ENCODE measurements at places on chromosomes 3 and 15.

- no peak for DNase-seq
Observed at GRCh38 chr3:33064929-33065328, 32.0 kb downstream of the GLB1 start.

- no peak for DNase-seq
Observed at GRCh38 chr3:37272741-37273140, 98.4 kb upstream of the LRRFIP2 start.

- no peak for DNase-seq
Observed at GRCh38 chr3:178036451-178037144, 499.6 kb upstream of the KCNMB2 start.

DNA sequence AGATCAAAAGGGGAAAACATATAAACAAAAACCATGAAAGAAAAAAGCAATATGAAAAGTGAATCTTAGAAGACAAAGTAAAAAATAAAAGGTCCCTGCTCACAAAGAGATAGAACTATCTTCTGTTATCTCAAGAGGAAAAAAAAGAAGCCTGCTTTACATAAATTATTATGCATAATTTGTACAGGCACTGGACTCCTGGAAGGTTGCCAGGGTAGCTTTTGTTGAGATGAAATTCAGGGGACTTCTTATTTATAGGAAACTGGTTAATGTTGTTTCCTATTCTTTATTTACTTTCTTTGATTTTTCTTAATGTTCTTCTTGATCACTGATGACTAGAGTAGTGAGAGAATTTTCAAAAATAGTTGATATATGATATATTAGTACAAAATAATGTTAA lies 66.9 kb downstream of the PPM1L start:
- DNase-seq, result no peak

GRCh38 chr3:46950177-46950576 lies 26.4 kb downstream of the CCDC12 start:
- no peak for DNase-seq

DNA sequence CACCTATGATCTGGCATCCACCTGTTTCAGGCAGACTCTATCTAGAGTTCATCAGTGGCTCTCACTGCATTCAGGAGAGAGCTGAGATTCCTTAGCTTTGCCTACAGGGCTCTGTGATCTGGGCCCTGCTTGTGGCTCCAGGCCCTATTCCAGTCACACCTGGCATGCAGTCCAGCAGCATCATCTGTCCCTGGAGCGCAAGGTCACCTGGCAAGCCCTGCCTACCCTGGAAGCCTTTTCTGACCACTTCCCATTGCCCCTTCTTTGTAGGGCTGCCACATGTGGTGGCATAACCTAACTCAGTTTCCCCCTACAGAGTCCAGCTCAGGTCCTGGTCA lies 115.1 kb upstream of the PLXNA1 start:
- DNase-seq, result no peak

GRCh38 chr3:55487381-55488241 lies 505 bp upstream of the WNT5A start:
- DNase-seq, result peak; percentile 43

DNA sequence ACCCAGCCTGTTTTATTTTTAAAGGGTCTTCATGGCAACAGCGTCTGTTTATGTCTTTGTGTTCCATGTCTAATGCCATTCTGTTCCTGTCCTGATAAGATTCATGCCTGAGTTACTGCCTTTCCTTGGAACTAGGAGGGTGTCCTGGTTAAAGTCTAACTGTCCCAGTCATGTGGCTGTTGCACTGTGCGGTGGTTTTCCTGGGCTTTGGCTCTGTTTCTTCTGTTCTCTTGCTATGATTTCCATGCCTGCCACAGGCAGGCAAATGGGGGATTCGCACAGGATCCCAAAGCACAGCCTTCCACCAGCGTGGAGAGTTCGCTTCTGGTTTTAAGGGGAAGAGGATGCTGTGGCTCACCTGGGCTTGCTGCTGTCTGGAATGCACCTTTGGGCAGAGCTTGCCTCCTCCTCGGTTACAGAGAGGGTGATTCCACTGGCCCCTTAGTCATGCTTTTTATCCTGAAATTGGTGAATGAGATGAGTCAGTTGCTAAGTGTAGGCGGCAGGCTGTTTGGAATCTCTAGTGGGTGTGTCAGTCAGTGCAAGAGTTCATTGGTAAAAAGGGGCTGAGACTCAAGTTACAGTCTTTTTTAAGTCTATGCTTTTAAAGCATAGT lies 86.8 kb downstream of the CCK start:
- DNase-seq, result no peak

- peak; percentile 34 for DNase-seq
Observed at GRCh38 chr3:113035387-113035982, 44.7 kb downstream of the GTPBP8 start.

DNA sequence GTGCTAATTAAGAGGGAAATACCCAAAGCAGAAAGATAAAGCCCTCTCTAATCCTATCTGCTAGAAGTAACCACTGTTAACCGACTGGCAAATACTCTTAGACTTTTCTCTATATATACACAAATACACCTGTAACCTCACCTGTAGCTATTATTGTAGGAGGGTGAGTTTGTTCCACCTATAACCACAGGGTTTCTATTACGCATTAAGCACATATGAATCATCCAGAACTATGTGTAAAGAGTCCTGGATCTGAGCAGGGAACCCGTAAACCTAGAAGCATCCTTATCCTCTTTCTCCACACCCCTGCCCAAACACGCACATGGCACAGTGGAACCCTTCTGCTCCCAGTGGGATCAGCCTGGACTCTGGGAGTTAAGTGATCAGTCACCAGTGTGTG lies 172.8 kb upstream of the C2CD4B start:
- DNase-seq, result no peak

DNA sequence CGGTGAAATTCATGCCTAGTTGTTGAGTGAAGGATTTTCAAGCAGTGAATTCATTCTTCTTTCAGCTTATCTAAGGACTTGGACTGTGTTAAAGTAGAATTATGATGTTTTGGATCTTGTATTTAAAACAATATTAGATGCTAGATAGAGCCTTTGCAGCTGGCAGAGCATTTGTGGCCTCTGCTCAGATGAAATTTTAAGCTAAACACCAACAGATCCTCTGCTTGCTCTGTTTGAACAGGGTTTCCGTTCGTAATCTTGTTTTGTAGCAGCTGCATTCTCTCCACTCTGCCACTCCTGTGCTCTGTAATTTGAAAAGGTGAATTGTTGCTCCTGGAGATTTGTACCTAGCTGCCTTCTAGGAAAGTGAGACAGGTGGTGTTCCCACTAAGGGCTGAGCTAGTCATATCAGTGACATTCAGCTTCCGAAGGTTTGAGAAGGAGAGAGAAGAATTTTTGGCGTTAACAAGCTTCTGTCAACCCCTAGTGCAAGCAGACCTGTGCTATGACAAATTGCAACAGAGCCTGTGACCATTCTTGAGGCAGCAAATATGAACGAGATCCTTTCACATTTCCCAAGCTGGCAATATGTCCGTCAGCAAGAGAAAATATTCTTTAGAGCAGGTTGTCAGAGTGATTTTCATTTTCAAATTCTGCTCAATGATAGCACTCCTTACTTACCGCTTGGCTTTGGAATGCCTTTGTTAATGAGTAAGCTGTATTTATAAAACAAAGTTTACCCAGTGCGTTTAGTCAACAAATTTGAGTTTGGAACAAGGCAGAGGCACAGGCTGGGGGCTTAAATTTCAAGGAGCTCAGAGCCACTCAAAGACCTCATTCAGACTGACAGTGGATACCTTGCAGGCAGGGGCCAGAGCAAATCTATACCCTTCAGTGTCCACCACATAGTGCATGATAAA lies 5.3 kb downstream of the CHST2 start:
- no peak for DNase-seq

DNA sequence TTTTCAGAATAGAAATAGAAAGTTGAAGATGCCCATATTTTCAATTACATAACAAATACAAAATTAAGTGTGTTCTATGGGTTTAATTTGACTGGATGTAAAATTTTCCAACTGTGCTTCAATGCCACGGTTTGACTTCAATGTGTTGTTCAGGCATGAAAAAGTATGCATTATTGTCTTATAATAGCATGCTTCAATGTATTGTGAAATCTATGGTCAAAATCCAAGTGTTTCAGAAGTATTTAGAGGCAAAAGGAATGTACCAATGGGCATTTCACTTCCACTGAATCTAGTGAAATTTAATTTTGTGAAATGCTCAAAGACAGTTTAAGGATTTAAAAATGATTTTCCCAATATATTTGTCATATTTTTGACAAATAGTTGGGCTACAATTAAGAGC lies 16.0 kb downstream of the NEK10 start:
- no peak for DNase-seq

- no peak for DNase-seq
Observed at GRCh38 chr3:135014566-135014965, 219.5 kb downstream of the EPHB1 start.

- DNase-seq, result no peak
Observed at GRCh38 chr3:82281205-82281604, 519.8 kb upstream of the GBE1 start.

- no peak for DNase-seq
Observed at GRCh38 chr15:62734706-62735105, 307.8 kb upstream of the TPM1 start.

DNA sequence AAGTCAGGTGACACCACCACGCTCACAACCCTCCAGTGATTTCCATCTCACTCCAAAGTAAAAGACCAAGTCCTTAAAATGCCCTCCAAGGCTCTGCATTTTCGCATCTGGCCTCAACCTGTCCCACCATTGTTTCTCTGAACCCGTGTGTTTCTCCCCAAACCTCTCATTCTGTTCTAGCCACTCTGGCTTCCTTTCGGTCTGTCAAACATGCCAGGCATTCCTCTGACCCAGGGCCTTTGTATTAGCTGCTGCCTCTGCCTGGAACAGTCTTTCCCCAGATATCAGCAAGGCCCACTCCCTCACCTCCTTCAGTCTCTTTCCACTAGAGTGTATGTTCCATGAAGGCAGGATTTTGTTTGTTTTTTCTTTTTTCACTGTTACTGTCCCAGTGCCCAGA lies 16.0 kb downstream of the MAP2K5 start:
- DNase-seq, result no peak

DNA sequence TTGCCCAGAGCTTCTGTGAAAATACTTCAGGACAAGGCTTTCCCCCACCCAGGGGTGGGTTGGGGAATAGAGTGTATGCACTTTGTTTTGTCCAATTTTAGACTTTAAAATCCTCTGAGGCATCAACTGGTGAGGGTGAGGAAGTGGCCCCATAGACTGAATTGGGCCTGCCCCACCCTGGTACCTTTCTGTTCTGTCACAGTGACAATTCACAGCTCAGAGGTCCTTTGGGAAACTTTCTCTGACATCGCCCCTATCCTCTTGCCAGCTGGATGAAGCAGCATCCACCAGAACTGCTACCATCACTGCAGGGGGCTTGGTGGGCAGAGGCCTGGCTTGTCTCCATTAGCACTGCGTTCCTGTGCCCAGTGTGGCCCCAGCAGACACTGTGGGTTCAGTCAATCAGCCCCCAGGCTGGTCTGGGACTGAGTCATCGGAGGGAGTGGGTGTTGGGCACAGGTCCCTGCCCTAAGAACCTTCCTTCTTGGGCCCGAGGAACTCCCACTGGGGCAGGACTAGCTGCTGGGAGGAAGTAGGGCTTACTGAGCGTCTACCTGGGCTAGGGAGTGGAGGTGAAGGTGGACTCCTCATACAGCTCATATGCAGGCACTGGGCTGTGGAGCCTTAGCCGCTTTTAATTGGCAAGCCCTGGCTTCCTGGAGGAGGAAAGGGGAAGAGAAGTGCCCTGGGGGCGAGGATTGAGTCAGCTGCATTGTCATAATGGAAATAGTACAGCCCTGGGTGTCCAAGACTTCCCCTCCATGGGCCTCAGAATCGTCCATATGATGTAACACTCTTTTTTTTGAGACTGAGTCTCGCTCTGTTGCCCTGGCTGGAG lies 1.5 kb upstream of the PPM1M start:
- DNase-seq, result no peak

GRCh38 chr3:128585974-128586373 lies 64.6 kb downstream of the RPN1 start:
- DNase-seq, result no peak

DNA sequence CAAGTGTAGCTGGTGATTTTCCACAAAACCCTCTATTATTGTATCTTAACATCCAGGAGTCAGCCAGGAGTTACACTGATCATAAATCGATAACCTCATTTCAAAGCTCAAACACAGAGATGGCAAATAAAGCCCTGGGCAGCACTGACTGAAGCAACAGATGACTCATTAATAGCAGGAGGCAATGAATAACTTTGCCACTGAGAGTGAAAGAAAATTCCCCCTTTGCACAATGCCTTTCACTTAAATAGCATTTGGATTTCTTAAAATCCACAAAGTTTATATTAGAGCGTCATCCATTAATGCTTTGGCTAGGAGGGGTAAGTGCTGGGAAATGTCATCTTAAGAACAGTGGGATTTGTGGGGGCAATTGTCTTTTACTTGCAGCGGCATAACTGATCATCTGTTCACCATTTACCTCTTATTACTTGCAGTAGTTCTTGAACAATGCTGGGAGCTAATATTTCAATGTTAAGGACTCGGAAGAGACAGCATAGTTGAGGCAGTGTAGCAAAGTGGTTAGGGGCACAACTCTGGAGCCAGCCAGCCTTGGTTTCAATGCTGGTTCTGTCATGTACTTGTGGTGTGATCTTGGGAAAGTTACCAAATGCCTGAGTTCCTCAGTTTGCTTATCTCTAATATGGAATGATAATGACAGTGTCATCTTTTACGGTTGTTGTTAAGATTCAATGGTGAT lies 630.4 kb upstream of the TBL1XR1 start:
- no peak for DNase-seq

DNA sequence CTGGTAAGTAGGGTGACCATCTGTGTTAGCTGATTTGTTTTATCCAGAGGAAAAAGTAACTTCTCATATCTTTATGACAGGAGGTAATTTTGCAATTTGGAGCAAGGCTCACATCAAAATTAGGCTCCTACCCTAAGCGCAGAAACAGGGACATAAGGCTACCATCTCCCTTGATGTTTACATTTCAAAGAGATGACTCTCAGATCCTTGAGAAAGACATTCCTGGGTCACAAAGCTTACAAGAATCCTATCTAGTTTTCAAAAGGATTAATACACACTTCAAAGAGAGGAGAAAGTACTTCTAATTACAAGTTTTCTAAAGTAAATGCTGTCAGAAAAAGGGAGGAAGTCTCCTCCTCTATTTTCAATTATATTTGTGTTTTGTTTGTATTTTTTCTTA lies 7.0 kb downstream of the ZPLD1 start:
- no peak for DNase-seq

DNA sequence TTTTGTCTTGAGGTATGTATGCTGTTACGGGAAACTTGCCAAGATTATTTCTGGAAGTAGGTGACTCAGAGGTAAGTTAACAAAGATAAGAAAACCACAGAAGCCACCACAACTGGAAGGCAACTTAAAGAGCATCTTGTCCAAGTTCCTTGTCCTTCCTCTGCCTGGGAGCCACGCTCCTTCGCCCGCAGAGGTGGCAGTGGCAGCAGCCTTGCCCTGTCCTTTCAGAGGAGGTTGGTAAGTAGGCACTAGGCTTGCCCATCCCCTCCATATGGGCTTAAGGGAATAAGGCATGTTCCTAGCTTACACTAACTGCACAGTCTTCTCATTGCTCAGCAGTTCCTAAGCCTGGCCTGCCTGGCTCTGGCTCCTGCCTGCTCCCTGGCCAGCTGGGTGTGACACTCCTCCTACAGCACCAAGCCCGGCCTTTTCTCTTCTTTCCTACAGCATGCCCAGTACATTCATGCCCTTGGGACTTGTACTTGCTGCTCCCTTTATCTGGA lies 48.0 kb upstream of the RAB6B start:
- DNase-seq, result no peak

- no peak for DNase-seq
Observed at GRCh38 chr3:37704064-37704463, 157.6 kb upstream of the CTDSPL start.
